ENCODE measurements at places on chromosomes 3 and 15.

DNA sequence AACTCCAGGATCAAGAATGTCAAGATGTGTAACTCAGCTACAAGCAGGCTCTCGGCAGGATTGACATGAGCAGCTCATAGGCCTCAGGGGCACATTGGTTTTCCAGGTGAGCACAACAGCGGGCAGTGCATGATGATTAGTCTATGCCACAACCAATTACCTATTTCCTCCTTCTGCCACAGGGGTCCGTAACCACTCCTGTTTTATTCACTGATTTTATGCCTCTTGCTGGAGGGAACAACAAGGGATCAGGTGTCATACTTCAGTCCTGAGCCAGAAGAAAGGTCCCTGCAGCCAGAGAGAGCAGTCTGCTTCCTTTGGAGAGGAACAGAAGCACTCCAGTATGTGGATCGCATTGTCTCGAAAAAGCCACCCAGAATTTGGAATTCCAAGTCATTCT, 35.1 kb upstream of the PTPRG start:
- no peak for DNase-seq

DNA sequence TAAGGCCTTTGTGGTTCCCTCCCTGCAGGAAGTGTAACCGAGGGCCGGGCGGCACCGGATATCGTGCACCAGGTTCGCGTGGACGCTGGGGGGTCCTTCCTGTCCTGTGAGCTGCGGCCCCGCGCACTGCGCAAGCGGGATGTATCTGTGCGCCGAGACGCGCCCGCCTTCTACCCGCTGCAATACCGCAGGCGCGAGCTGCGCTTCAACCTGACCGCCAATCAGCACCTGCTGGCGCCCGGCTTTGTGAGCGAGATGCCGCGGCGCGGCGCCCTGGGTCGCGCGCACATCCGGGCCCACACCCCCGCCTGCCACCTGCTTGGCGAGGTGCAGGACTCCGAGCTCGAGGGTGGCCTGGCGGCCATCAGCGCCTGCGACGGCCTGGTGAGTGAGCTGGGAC, 35.9 kb downstream of the SAXO2 start:
- DNase-seq: no peak

DNA sequence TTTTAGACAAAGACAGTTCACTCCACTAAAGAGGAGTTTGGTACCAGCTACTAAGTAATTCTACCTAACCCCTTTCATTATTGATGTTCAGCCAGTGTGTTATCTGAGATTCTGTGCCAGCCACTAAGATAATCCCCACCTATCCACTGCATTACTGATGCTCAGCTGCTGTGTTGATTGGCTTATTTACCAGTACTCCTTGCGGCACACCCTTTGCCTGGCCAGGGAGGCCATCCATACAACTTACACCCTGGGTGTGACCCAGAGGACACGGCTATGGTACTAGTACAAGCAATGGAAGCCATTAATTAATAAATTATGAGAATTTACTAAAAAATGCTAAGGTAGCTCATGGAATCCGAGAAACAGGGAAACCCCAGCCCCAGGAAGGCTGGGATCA, 290.7 kb upstream of the CTNNB1 start:
- no peak for DNase-seq

DNA sequence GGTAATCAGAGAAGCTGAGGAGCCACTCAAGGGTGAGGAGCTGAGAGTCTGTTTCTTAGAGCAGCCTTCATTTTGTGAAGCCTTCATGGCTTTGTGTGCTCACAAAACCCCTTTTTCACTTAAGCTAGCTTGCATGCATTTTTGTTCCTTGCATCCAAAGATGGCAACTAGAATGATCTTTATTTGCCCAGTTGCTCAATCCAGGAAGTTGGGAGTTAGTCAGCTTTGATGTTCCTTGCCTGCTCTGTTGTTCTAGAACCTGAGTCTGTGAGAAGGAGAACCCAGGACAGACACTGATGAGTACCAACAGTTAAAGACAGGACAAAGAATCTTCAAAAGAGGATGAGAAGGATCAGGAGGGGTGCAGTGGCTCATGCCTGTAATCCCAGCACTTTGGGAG, 81.8 kb downstream of the IL20RB start:
- no peak for DNase-seq

DNA sequence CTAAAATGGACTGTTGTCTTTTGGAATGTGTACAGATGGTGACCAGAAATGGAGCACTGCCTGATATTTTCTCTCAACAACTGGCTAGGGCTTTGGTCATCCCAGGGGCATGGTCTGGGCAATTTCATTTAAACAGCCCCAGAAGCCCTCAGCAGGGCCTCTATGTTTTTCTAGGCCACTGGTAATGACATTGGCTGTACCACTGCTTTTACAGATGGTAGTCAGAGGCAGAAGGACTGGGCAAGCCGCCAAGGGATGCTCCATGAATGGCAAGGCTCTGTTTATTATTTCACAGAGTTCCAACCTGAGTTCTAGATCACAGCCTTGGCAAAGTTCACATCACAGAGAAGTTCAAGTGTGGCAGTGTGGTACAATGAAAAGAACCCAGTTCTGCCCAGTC, 37.0 kb upstream of the LMCD1 start:
- no peak for DNase-seq

DNA sequence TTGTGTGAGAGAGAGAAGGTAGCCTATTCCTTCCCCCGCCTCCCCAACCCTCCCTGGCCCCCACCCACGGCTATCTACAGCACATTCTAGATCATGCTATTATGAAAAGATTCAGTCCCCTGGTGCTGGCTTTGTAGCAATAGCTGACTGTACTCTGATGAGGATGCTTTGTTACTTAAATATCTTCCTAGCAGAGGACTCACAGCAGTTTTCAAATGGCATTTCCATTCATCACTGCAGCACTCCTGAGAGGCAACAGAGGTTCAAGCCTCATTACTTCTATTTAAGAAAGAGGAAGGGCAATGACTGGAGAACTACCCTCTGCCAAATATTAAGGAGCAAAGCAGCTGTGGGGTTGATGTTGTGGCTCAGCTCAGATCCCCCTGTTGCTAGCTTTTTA, 61.0 kb downstream of the LRRN1 start:
- no peak for DNase-seq

GRCh38 chr15:36960179-36960946, 140.0 kb downstream of the MEIS2 start:
- DNase-seq: no peak

GRCh38 chr3:130934442-130935089, 40.7 kb downstream of the ATP2C1 start:
- no peak for DNase-seq

GRCh38 chr3:174413062-174413912, 445.8 kb upstream of the NAALADL2 start:
- no peak for DNase-seq

DNA sequence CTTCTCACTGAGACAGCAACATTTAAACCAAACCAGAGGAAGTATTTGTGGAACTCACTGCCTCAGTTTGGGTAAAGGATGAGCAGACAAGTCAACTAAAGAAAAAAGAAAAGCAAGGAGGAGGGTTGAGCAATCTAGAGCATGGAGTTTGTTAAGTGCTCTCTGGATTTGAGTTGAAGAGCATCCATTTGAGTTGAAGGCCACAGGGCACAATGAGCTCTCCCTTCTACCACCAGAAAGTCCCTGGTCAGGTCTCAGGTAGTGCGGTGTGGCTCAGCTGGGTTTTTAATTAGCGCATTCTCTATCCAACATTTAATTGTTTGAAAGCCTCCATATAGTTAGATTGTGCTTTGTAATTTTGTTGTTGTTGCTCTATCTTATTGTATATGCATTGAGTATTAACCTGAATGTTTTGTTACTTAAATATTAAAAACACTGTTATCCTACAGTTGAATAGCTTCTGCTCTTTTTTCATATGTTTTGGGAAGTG, 23.3 kb downstream of the CLDN18 start:
- DNase-seq: no peak
